ENCODE measurements at places on chromosomes 6 and 20.

DNA sequence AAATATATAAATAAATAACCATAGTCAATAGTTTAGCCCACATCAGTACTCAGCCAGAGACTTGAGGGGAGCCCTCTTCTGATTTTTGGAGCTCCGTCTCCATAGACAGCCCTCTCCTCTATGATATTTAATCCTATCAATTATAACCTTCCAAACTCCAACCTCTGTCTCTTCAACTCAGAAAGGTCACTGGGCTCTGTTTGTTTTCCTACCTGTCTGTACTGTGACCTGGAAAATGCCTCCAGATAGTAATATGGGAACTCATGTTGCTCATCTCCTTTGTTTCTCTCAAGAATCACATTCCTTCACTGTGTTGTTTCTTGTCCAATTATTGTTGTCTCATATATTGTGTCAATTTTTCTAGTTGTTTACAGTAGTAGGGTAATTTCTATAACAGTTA lies 409.7 kb downstream of the CDKAL1 start:
- no peak for DNase-seq

GRCh38 chr6:48080227-48081009 lies 30.6 kb downstream of the PTCHD4 start:
- DNase-seq = no peak

- DNase-seq = no peak
Measured at GRCh38 chr20:62949962-62950361, 2.5 kb upstream of the SLC17A9 start.

DNA sequence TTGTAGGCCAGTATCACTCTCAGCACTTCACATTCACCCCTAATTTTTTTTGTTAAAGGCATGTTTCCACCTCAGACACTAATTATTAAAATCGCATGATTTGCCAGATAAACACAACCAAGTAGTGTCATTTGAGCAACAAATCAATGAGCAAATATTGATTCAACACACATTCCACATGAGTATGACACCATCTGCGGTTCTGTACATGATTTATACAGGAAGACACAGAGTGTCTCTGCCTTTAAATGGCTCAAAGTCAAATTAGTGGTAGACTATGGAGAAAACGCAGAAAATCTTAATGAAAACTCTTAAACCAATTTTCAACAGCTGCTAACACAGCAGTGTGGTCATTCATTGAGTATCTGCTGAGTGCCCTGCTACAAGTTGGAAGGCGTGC lies 300.2 kb downstream of the SOX4 start:
- DNase-seq = no peak

- no peak for DNase-seq
Measured at GRCh38 chr20:39105551-39105950, 143.4 kb downstream of the DHX35 start.

DNA sequence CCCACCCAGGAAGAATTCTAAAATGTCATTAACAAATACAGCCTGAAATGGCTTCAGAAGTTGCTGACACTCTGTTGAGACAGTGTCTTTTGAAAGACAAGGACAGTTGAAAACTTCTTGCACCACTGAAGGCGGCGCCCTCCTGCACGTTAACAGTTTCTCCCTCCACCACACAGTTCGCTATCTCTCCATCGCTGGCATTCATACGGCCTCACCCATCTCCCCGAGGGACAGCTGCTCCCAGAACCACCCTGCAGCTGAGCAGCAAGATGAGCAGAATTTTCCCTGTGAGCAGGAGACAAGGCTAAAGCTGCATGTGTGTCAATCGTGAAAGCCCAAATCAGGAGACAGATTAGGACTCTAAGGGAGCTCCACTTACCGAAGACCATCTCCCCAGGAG lies 113.3 kb downstream of the LY86 start:
- no peak for DNase-seq

- no peak for DNase-seq
Measured at GRCh38 chr6:100915876-100916275, 34.7 kb upstream of the ASCC3 start.

GRCh38 chr6:28817808-28818145 lies 106.0 kb downstream of the TRIM27 start:
- no peak for DNase-seq

DNA sequence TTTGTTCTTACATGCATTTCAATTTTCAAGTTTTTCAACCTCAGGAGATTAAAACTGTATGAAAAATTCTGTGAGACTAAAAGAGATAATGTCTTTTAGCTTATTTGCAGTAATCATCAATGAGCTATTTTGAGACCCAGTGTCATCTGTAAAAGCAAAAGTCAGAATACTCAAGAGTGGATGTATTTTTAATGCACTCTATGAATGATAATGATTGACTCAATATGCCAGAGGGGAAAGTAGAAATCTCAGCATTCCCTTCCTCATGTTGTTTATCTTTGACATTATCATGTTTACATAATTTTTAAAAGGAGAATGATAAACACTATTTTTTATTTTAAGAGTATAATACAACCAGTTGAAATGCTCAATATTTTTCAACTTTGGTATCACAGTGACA lies 162.1 kb downstream of the MMUT start:
- no peak for DNase-seq

GRCh38 chr6:133230052-133230451 lies 11.1 kb upstream of the EYA4 start:
- no peak for DNase-seq

DNA sequence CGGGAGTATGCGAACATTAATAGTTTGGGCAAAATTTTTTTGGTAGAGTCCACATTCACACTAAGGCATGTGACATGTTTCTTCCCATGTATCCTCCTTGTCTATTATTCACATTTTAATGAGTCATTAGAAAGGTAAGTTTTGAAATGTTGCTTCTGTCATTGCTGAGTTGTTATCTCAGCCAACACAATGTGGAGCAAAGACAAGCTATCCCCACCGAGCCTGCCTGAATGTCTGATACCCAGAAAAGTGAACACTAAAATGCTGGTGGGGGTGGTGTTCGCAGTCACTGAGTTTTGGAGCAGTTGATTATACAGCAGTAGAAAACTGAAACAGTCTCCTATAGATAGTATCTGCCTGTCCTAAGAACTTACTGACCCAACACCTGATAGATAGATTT lies 68.3 kb upstream of the ASF1A start:
- DNase-seq = no peak

DNA sequence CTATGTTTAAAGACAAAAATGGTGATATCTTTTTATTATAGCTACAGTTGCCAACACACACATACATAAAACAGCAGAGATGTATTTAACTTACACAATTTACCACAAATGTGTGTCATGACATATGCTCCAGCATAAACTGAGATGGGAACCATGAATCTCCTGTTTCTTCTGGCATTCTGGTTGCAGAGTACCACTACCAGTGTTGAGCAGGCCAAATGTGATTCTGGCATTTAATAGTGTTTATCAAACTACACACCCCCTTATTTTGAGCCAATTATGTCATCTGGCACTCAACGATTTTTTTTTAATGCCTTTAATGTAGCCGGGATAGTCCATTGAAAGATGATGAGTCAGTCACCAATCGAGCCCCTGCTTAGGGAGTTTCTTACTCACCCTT lies 59.0 kb upstream of the TPD52L1 start:
- DNase-seq = no peak

- no peak for DNase-seq
Measured at GRCh38 chr6:41164551-41165120, 1.7 kb upstream of the TREM2 start.

All from stimulated activated CD4-positive, alpha-beta T cell treated with anti-CD3 and anti-CD28 coated beads, Interleukin-1b, Interleukin-23, amount 100 ng/mL, for 4 hours (primary cell).